ENCODE measurements at places on chromosomes 2 and 18.

DNA sequence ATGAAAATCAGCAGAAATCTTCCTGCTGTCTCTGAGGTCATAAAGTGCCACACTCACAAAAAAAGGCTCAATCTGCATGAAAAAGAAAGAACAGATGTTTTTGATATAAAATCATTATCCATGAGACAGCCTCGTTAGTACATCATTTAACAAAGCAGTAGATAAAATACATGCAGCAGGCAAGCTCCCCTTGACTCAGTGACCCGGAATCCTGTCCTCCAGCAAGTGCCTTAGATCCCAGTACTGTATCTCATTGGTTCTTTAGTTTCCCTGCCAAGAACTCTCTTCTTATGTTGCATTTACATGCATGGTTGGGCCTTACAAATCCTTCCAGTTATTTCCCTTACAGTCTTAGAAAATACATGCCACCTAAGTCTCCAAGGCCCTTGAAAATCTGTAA lies 148.9 kb upstream of the CCDC195 start:
- DNase-seq: no peak

GRCh38 chr2:239962890-239963591 lies 62.1 kb downstream of the NDUFA10 start:
- DNase-seq: no peak

GRCh38 chr2:128313931-128314347 lies 4.7 kb downstream of the HS6ST1 start:
- no peak for DNase-seq

DNA sequence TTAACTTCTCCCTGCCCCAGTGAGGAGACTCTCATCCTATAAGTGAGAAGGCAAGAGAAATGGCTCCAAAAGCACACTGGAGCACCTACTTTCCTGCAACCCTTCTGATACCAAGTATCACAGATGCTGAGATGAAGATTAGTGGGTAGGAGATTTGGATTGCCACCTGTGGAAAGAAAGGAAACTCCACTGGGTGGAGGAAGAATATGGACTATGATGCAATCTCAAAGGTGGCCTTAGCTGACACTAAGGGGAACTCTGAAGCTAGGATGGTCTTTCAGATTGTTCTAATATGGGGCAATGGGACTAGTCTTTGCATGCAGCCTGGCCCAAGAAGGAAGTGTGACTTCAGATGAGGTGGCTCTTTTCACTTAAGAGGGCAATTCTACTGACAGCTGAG lies 21.6 kb downstream of the PRKRA start:
- no peak for DNase-seq

- no peak for DNase-seq
Measured at GRCh38 chr2:117977696-117978095, 36.2 kb downstream of the CCDC93 start.

DNA sequence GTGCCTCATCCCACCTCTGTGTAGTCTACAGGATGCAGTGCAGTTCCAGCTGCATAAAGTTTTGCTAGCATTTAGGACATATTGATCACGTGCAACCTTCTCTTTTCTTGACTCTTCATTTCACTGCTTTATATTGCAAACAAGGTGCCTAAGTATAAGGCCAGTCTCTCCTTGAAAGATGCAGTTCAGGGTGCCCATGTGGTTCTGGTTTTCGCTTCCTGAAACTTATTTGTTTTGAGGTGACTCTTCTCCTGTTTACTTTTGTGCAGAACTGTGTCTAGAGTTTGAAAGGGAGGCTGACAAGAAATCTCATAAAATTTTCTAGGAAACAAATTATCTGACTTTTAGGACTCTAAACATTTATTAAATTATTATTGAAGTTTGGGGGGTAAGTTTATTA lies 189.9 kb downstream of the UBE2E3 start:
- no peak for DNase-seq

- DNase-seq: no peak
Measured at GRCh38 chr18:57660961-57661360, 39.3 kb upstream of the NARS1 start.

DNA sequence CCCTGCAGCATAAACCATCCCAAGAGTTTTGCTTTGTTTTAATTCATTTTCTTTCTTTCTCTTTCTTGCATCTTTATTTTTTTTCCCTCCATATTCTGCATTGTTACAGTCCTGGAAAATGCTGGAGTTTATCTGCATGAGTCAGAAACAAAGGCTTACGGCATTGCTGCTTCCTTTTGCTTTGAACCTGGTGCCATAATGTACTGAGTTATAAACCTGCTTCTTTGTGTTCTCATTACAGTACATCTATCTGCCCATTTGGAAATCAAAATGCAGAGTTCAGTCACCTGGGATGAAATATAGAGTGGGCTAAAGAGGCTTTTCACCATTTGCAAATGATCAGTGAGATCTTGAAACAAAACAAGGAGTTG lies 1009.2 kb upstream of the FANCL start:
- DNase-seq: no peak

- no peak for DNase-seq
Measured at GRCh38 chr18:34749721-34750120, 39.6 kb downstream of the DTNA start.

- no peak for DNase-seq
Measured at GRCh38 chr2:156918410-156918809, 339.1 kb upstream of the GALNT5 start.

DNA sequence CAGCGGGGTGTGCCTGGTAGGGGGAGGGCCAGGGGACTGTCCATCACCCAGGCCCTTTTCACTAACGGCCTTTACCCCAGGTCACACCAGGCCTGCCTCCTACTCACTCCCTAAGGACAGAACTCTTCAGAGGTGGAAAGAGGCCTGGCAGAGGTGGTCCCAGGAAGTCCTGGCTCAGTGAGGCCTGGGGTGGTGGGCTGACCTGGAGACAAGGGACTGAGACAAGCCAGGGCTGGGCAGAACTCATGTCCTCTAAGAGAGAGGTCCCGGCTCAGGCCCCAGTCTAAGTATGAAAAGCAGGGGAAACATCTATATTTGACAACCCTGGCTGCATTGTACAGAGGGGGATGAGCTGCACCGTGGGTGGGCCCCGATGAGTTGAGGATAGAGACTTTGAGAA lies 65.9 kb upstream of the TEX51 start:
- no peak for DNase-seq

DNA sequence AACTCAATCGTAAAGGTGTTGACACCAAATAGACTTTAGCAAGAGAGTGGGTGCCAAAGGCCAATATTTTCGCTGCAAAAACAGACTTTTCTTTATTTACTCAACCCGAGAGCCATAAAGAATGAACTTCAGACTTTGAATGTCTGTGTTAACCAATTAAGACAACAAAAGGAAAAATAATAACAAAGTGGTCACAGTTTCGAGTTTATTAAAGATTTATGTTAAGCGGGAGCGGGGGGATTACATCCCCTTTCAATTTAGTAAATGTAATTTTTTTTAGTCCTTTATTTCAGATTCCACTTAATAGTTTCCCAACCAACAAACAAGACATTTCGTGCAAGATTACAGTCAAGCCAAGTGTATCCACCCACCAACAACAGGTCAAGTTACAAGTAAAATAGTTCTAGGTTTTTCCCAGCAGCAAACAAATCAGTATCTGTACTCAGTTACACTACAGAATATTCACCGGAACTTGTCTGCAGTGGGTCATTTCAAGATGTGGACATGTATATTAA lies 9.0 kb downstream of the CDH2 start:
- no peak for DNase-seq

DNA sequence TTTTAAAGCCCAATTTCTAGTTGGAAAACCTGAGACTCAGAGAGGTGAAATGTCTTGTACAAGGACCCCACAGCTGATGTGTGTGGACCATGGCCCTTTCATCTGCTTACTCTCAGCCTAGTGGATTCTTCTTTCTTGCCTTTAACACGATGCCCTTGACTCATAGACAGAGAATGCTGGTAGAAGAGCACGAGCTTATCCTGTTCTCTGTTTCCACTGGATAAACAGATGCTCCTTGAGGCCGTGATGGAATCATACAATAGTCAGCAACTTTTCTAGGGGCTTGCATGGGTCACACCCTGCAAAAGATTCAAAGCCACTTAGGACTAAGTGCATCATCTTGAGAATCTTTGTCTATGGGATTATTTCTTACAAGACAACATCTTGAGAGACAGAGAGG lies 50.9 kb downstream of the MYCN start:
- no peak for DNase-seq

- no peak for DNase-seq
Measured at GRCh38 chr2:111986116-111986900, 68.8 kb upstream of the TMEM87B start.

GRCh38 chr2:157929871-157930667 lies 53.9 kb upstream of the ACVR1 start:
- DNase-seq: no peak

- no peak for DNase-seq
Measured at GRCh38 chr2:53727921-53728320, 39.7 kb upstream of the CHAC2 start.

- DNase-seq: no peak
Measured at GRCh38 chr18:47601581-47602272, 328.7 kb downstream of the SMAD2 start.

DNA sequence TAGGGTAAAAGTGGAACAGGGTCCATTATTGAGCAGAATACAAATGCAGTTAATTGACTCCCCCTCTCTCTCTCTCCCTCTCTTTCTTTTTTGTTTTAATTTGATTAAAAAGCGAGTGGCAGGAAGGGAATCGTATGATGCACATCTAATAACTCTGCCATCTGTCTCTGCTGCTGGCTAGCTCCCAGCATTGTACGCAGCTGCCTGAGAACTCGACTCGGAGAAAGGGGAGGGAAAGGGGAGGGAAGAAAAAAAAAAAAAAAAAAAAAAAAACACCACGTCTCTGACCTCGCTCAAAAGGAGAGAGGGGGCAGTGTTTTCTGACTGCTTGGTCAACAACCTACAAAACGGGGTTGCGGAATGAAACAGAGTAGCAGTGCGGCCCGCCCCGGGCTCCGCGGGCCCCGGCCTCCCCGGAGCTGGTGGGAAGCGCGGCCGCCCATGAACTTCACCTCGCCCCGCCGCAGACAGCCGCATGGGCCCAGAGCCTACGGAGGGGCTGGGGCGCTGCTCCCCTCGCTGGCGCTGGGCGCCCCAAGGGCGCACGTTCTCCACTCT lies 265.7 kb downstream of the TCF4 start:
- peak; percentile 84 for DNase-seq

DNA sequence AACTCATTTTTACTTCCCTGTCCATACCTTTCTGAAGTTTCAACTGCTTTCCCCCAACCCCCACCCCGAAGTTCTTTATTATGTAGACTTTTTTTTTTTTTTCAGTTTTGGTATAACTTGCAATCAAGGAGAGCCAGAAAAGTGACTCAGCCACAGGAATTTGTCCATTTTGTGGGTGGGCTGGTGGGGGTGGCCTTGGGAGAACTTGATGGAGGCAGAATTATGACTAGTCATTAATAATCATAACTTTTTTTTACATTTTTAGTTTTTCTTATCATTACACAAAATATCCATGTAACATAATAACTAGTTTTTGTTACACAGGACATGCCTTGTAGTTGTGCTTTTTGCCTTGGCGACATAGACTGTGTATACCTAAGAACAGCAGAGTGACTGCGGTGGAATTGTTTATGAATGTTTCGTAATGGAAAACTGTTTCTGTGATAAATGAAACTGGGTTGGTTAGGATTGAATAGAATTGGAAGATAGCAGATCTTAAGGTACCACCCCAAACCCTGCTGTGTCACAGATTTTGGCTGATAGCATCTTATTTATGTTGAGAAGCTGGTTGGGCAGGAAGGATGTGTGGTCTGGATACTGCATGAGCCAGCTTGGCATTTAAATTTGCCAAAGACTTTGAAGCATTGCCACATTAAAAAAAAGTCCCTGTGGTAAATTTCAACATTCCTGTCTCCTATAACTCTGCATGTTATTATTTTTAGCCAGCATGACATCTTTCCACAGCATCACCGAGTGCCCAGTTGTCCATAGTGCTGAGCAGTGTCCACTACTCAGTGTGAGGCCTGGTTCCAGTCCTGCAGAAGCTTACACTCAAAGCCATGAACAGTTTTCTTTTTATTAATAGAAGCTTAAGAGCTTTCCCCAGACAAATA lies 30.7 kb downstream of the LYPD6B start:
- no peak for DNase-seq

- peak; percentile 65 for DNase-seq
Measured at GRCh38 chr2:133777574-133777960, 209.3 kb upstream of the NCKAP5 start.

- no peak for DNase-seq
Measured at GRCh38 chr2:27709960-27710575, 46.4 kb downstream of the SLC4A1AP start.

- peak; percentile 51 for DNase-seq
Measured at GRCh38 chr2:65281627-65282351, 54.2 kb downstream of the ACTR2 start.

DNA sequence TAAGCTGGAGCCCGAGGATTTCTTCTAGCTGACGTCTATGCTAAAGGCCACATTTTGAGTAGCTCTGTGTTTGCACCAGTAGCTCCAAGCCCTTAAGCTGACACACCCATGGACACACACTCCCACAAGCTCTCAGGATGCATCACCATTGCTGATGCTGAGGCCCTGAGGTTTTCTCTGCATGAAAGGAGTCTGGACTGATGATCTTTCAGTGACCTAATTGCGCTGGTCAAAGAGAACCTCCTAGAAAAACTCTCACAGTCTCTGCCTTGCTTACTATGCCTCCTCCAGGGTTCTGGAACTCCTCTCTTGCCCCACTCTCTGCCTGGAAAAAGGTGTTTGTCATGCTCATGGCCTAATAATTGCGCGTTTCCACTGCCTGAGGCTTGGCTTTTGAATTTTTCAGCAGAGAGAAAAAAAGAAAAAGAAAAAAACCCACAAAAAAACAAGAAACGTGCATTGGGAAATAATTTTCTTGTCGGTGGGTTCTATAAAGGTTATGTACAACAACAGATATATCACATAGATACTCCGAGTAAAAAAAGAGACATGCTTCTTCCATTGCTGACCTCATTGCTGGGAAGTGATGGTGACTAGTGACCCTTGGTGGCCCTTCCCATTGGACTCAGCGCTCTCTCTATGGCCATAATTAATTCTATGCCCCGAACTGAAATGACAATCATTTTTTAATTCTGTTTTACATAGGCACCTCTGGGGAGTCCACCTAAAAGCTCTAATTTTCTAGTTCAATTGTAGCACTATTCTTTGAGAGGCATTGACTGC lies 297.0 kb downstream of the TDRD15 start:
- no peak for DNase-seq

DNA sequence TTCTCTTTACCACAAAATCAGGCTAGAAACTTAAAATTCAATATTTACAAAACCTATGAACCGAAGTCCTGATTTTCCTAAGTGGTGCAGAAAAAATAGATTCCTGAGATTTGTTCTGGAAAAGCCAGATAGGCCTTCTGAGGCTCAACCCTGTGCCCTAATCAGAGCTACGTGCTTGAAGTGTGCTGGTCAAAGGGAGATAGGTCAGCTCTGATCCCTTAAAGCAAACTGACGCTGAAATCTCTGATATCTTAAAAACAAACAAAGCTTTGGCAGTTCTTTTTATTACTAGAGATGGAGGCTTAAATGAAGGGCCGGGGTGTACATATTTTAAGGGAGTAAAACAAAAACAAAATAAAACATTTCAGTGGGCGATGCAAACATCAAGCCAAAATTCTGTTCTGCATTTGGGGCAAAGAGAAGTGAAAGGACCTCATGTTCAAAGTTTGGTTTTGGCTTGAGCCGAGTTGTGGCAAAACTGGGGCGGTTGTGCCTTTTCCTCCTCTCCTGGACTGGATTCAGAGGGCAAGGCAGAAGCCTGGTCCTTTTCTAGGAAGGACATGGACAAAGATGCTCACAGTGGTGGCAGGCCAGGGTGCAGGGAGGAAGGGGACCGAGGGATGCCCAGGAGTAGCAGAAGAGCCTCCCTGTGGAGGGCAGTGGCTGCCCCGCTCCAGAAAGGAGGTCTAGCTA lies 295.0 kb downstream of the CDCA7 start:
- no peak for DNase-seq

- DNase-seq: no peak
Measured at GRCh38 chr2:196609806-196610205, 29.7 kb upstream of the CCDC150 start.

Data from NCI-H526 treated with DMSO at 0.1 percent for 48 hours (cell line).